Sciatic nerve (tissue), 2 donors: ENCODE measurements at places on chromosomes 5 and 9. TPM values are rescaled to one million over a fixed set of nuclear protein-coding genes. Genes with fewer than 3 reads are reported as not detected.
A peak's percentile ranks its signal among the peaks of the same experiment; 100 is the strongest.

The DRD1 gene
- 0.89 TPM for total RNA-seq

The FBN2 gene
- 6.5 TPM for total RNA-seq

The PCDHA4 gene
- total RNA-seq: 0.85 TPM

The UGCG gene
- 69.0 TPM for total RNA-seq

The MYOZ3 gene
- total RNA-seq: 17.9 TPM

The C5orf58 gene
- not detected for total RNA-seq

The HMCN2 gene
- 3.3 TPM for total RNA-seq

The PCDHGA4 gene
- total RNA-seq: 10.6 TPM

DNA sequence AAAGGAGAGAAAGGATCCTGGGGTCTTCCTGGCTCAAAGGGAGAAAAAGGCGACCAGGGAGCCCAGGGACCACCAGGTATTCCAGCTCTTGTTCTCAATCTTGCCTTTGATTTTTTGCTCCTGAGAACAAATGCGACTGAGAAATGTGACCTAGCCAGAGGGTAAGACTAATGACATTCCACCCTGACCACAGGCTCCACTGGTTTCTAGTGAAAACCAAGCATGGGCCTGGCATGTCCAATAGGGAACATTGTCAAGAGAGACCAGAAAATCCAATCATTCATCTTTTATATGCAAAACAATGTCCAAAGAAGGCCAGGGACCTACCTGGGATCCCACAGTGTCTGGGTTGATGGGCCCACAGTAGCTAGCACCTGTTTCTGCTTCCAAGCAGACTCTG is 50.3 kb upstream of the TGFBR1 start:
- DNase-seq: no peak

DNA sequence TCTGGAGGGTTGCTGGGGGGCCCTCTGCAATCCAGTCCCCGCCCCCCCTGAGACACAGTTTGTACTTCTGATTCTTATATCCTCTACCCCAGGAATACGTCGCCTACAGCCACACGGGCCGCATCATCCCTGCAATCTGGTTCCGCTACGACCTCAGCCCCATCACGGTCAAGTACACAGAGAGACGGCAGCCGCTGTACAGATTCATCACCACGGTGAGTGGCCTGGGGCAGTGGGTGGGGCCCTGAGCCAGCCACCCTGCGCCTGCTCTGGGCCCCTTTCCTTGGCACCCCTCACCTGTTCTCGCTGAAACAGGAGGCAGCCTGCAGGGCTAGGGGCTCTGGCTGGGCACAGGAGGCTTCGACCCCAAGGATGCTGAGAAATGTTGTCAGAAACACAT is 24.1 kb upstream of the RPL26L1 start:
- DNase-seq: no peak

DNA sequence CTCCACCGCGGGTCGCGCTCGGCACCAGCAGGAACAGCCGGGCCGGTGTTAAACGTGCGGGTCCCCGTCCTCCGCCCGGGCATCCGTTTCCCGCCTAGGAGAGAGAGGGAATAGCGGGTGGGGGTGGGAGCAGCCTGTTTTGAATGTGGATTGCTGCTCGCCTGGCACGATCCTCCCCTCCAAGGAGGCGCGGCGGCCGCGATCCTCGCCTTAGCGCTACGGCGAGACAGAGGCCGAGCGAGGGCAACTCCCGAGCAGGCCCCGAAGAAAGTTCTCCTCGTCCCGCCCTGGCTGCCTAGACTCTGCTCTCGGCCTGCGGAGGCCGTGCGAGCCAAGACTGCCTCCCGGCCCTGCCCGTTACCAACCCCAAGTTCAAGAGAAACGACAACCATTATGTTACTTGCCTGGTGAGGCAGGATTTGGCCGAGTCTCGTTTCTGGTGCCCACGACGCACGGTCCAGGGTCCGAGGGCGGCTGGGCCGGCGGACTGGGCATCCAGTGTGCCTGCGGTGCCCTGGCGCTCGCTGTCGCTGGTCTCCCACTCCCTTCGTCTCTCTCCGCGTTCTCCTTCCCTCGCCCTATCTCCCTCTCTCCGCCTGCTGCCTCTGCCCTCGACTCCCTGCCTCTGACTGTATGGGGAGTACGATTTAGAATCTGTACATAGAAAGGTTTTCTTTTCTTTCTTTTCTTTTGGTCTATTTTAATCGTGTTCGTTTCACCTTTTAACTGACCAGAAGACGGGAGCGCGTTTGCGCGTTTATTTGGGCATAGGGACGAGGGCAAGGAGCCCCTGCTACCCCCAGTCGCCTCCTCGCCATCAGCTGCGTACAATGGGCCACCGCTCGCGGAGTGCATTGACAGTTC is 724 bp downstream of the NR2F1-AS1 start:
- peak; percentile 80 for DNase-seq

DNA sequence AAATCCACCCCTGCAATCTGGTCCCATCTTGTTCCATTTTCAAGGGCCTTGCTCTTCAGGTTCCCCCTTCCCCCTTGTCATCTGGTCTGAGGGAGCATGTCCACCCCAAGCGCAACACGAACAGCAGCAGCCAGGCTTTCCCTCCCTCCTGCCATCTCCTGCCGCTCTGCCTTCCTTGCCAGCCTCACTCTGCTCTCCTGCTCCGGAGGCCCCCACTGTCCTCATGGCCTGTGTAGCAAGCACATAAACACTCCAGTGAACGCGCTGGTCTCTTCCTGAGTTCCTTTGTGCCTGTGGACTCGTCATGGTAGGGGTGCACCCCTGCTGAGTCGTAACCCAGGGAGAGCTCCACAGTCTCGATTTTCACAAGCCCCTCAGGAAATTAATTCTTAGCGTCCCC is 29.9 kb downstream of the TENT4A start:
- DNase-seq: no peak

DNA sequence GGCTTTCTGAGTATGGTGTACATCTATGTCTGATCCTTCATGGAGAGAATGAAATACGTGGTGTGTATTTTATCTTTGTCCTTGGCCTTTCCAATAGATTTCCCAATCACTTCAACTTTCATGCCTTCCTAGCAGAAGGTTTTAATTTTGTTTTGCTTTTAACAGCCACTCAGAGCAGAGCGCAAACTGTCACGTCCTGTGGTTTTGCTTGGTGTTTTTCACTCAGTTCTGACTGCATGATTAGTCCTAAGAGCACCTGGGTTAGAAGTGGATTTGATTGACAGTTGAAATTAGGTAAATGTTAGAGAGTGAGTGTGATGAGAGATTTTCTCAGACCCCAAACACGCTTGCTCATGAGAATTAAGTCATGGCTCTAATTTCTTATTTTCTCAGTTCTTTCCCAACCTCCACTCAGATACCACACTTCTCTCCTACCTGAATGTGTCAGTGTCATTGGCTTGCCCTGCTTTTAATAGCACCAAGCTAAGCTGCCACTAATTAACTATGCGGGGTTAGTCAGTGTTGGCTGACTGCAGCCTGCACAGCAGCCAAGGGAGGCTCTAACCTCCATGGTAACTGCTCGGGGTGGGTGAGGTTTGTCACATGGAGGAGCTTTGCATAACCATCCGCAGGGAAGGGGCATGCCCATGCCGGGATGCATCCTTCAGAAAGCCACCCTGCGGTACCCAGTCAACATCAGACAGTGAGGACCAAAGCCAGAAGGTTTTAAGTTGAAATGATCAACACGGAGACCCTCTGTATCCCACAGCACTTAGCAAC is 173.4 kb downstream of the NR3C1 start:
- DNase-seq: no peak

DNA sequence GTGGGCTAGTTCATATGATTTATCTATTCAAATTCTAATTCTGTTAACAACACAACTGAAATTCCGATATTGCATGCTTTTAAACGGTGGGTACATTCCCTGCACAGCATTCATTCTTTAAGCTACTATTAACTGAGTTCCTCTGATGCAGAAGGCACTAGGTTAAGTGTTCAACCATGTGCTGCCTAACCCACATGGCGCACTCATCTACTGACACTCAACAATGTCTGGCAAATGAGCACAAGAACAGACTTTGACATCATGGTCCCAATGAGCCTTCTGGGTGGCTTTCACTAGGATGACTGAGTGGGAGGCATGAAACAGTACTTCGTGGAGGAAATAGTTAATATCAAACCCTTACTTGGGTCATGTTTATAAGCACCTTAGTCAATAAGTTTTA is 10.2 kb downstream of the NREP start:
- no peak for DNase-seq

DNA sequence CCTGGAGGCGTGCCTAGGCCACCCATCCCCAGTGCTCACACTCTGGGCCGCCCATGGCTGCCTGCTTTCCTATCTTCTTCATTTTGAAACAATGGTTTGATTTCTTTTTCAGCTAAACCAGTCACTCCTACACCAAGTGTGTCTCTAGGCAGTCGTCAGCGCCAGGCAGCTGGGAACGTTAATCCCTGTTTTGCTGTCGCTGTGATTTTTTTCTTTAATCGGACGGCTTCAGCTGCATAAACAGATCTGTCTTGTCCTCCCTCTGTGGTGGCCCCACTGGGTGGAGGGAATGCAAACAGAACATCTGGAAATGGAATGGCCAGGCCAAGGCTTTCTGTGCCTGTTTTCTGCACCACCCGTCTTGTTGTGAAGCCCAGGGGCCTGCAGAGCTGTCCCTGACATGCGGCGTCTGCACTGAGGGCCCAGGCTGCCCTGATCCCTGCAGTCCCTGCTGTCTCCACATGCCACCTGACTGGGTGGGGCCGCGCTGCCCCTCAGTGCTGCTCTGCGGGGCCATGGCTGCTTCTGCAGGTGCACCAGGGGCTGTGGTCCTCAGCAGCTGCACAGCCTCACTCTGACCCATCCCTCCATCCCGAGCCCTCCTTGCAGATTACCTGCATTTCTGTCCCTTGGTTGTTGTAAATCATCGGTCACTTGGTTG is 51.5 kb downstream of the WNK2 start:
- no peak for DNase-seq

- DNase-seq: no peak
Observed at GRCh38 chr9:93321220-93321610, 130.3 kb upstream of the FAM120A start.

GRCh38 chr9:98254228-98255060 is 1.0 kb downstream of the TBC1D2 start:
- DNase-seq: no peak

GRCh38 chr5:139592289-139592688 is 31.1 kb downstream of the UBE2D2 start:
- no peak for DNase-seq

GRCh38 chr5:4212071-4212739 is 616.6 kb downstream of the IRX1 start:
- DNase-seq: no peak

DNA sequence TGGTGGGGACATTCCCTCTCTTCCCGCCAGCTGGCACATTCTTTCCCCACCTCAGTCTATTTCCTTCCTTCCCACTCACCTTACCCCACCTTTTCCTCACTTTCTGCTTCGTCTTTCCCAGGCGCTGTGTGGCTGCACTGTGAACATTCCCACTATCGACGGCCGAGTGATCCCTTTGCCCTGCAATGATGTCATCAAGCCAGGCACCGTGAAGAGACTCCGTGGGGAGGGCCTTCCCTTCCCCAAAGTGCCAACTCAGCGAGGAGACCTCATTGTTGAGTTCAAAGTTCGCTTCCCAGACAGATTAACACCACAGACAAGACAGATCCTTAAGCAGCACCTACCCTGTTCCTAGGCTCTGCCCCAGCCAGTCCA is 7.3 kb downstream of the DNAJB5 start:
- no peak for DNase-seq

- DNase-seq: no peak
Observed at GRCh38 chr5:6943197-6944112, 230.2 kb downstream of the TENT4A start.

GRCh38 chr5:78659714-78660113 is 11.1 kb upstream of the LHFPL2 start:
- no peak for DNase-seq
